Activated T-helper 1 cell treated with anti-CD3 and anti-CD28 coated beads, Interleukin-2, amount 50 U/mL, for 16 hours (primary cell): ENCODE measurements at places on chromosomes 3 and 15.

GRCh38 chr3:108097322-108098002 lies 6.6 kb upstream of the CD47 start:
- DNase-seq = no peak

DNA sequence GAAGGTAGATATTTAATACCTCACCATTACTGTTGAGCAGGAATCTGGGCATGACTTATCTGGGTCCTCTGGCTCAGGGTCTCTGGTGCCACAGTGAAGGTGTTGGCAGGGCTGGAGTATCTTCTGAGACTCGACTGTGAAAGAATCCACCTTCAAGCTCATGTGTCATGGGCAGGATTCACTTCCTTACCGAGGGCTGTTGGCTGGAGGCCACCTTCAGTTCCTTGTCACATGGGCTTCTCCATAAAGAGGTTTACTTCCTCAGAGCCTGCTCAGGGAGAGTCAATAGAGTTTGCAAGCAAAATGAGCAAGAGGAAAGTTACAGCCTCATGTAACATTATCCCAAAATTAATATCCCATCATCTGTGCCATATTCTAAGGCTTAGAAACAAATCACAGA lies 459.5 kb downstream of the NR2F2 start:
- no peak for DNase-seq

- no peak for DNase-seq
These were observed 30.0 kb upstream of the GMNC start for GRCh38 chr3:190892395-190892902.

DNA sequence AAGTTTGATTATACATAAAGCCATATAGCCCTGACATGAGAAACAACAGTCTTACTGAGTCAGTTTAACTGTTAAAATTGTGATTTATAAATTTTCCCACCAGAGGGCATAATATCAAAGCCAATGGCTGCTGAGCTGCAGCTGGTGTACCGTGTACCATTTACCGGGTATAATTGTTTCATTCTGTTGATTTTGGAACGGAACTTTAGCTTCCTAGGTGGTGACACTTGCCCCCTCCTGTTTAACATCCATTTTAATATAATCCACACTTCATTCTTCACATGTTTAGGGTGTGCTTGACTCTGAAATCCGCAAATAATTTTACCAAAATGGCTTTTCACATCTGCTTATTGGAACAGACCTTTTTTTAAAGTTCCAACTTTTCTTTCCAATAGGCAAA lies 72.8 kb downstream of the SLC9A9 start:
- DNase-seq = no peak

- no peak for DNase-seq
These were observed 30.7 kb downstream of the NBEAL2 start for GRCh38 chr3:47010111-47010712.

GRCh38 chr15:66169625-66170024 lies 83.9 kb downstream of the MEGF11 start:
- DNase-seq = no peak

- DNase-seq = no peak
These were observed at the start of gene HYAL1 for GRCh38 chr3:50303013-50303815. TSS of gene HYAL1 (minus strand) at chr3:50303574. CDS start at chr3:50302956, 618 bp downstream.

GRCh38 chr15:88636654-88637053 lies 2.2 kb upstream of the ISG20 start:
- DNase-seq = no peak

- no peak for DNase-seq
These were observed 23.1 kb upstream of the MBNL1 start for GRCh38 chr3:152245498-152246170.

DNA sequence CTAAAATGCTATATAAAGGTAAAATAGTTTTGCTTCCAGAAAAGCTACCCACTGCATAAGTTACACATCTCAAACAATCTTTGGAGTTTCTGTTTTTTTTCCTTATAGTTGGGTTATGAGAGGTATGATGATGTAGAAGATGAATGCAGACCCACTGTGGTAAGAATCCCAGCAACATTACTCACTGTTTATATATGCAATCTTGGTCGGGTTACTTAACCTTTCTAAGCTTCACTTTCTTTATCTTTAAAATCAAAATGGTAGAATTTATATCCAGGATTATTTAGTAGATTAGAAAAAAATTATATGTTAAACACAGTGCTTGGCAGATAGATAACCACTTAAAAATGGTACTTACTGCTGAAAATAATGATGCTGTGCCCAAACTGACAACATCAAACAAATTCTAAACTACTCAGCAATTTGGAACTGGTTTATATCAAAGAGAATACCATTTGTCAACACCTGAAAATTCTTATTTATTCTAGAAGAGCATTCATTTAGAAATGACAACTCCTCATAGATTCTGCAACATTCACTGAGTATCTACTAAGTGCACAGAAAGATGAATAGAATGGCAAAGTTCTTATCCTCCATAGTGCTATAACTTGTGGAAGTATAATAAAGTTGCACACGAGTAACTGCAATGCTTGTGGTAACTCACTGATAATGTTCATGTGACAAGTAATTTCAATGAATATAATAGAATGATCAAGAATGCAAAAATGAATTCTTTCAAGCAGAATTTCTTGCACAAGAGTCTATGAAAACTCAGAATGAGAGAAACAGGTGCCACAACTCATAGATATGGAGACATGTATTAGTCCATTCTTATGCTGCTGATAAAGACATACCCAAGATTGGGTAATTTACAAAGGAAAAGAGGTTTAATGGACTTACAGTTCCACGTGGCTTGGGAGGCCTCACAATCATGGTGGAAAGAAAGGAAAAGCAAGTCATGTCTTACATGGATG lies 129.0 kb upstream of the SLC7A14 start:
- no peak for DNase-seq

- no peak for DNase-seq
These were observed 14.8 kb downstream of the FYCO1 start for GRCh38 chr3:45980819-45981218.

DNA sequence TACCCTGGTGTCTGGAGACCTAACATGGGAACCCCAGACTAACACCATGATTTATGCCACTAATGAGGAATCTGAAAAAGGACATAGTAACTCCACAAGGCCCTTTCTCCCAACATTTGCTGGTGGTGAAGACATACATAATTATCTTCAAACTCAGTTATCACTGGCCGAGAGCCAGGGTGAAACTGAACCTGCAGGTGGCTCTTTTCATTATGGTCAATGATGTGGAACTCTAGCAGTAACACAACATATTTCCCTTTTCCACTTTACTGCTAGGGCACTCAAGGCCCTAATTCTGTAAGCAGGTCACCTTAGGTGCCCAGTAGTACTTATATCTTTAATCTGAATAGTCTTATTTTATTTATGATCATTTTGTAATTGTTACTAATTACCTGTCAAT lies 326.4 kb upstream of the SATB1 start:
- DNase-seq = no peak

DNA sequence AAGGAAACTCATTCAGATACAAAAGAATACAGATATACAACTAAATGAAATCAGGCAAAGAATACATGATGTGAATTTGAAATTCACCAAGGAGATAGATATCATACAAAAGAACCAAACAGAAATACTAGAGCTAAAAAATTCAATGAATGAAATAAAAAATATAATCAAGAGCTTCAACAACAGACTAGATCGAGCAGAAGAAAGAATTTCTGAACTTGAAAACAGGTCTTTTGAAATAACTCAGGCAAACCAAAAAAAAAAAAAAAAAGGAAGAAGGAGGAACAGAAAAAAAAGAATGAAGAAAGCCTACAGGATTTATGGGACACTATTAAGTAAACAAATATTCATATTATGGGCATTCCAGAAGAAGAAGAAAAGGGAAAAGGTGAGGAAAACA lies 137.8 kb downstream of the DMXL2 start:
- DNase-seq = no peak

GRCh38 chr3:75294124-75294523 lies 370.0 kb upstream of the FRG2C start:
- no peak for DNase-seq

DNA sequence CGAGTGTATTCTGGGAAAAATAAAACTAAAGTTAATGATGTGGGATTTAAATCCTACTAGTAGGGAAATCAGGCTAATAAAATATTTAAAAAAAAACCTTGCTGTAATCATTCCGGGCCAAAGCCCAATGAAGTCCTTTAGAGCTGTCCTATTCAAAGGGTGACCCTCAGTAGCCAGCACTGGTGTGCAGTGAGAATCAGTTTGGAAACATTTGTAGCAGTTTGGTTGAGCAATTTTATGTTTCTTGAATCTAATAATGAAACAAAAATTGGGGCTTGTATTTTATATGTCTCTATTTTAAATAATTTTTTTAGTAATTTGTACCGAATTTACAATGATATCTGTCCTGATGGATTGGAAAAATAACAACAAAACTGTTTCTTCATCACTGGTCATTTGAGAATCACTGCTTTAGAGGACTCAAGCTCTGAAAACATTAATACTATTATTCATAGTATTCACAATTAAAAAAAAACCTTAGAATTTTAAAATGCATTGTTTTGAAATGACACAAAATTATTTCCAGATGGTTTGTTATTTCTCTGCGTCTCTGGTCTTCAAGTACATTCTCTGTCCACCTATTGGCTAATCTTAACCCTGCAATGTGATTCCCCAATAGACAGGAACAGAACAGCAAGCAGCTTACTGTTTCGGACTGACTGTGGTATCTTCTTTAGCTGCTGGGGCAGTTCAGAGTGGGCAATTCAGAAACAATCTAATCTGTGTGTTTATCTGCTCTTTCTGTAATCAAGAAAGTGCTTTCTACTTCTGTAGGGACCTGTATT lies 71.2 kb downstream of the OTOL1 start:
- DNase-seq = no peak
